ENCODE measurements at places on chromosomes 3 and 15. TPM values are rescaled to one million over a fixed set of nuclear protein-coding genes. Genes with fewer than 3 reads are reported as not detected.

Gene MKRN3
- 0.26 TPM for polyA plus RNA-seq

- no peak for DNase-seq
These were observed 445.1 kb downstream of the FOXP1 start for GRCh38 chr3:71138410-71138809.

Gene CKMT1B
- 2.7 TPM for polyA plus RNA-seq

- no peak for DNase-seq
These were observed 91.9 kb downstream of the THSD4 start for GRCh38 chr15:71207141-71207540.

DNA sequence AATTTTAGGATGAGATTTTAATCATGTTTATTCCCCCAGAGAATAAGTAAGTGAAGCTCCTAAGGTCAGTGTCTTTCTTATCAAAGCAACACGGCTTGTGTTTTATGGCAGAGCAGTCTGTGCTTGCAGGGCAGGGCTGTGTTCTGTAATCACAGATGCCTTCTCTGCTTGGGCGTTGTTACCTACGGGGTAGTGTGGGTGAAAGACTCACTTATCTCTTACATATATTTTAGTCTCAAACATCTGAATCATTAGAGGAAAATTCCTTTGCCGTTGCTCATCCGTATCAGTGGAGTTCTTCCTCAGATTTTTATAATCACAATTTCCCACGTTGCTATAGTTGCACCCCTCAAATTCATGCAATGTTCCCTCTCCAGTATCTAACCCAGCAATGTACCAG is 271.7 kb upstream of the MEIS2 start:
- no peak for DNase-seq

All from right renal pelvis (tissue), 4 donors.